Foreskin keratinocyte (primary cell): ENCODE measurements at places on chromosomes 7 and 10.

- no peak for DNase-seq
Observed at GRCh38 chr7:30434140-30434799, 44.3 kb downstream of the NOD1 start.

DNA sequence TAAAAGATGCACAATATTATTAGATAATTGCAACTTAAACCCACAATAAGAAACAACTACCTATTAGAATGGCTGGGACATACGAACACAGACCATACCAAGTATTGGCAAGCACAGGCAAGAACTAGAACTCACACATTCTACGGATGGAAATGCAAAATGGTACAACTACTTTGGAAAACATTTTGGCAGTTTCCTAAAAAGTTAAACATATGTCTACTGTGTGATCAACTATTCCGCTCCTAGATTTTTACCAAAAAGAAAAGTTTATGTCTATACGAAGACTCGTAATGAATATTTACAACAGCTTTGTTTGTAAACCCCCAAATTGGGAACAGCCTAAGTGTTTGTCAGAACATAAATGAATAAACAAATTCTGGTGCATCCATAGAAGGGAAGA is 194.7 kb downstream of the FGFR2 start:
- no peak for DNase-seq

DNA sequence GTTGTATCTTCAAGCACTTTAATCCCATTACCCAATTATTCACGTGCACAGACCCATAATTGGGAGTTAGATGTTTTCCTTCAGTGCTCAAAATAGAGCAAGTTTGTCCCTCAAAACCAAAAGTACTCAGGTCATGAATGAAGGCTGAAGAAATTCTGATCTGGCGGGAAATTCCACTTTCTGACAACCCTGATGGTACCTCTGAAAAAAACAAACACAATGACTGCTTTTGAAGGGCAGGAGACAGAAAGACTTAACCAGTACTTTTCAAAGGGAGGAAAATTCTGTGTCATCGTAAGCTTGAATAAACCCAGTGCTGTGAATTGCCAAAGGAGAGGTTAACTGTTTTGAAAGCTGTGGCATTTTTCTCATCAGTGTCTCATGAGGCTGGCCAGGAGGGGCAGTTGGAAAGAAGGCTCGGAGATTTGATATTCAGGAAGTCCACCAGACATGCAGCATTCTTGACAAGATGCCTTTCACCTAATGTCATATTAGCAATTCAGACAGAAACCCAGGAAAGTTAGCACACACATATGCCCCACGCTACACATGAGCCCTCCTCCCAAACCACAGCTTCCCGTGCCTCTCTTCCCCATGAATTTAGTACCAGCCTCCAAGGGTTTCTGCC is 347.0 kb downstream of the KCNMA1 start:
- peak; percentile 95 for DNase-seq

GRCh38 chr10:105237685-105238084 is 596.6 kb downstream of the SORCS3 start:
- DNase-seq = no peak

DNA sequence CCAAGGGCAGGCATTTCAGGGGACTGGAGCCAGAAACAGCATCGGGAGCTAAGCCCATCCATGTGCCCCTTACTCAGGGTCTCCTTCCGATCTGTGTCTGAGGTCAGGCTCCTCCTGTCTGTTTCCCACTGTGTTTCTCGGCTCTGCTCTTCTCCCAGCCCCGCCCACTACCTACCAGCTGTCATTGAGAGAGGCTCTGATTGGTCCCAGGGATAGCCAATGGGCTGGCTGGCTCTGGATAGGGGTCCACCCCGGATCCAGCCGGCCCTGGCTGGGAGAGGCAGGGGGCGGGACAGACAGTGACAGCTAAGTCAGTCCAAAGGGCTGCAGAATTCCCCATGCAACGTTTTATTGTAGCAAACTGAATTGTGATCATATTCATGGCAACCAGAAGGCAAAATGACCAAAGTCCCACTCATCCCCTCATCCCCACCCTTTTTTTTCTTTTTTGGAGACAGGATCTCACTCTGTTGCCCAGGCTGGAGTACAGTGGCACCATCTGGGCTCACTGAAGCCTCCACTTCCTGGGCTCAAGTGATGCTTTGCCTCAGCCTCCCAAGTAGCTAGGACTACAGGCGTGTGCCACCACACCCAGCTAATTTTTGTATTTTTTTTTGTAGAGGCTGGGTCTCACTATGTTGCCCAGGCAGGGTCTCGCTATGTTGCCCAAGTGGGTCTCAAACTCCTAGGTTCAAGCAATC is 76.3 kb downstream of the CLIP2 start:
- peak; percentile 19 for DNase-seq

DNA sequence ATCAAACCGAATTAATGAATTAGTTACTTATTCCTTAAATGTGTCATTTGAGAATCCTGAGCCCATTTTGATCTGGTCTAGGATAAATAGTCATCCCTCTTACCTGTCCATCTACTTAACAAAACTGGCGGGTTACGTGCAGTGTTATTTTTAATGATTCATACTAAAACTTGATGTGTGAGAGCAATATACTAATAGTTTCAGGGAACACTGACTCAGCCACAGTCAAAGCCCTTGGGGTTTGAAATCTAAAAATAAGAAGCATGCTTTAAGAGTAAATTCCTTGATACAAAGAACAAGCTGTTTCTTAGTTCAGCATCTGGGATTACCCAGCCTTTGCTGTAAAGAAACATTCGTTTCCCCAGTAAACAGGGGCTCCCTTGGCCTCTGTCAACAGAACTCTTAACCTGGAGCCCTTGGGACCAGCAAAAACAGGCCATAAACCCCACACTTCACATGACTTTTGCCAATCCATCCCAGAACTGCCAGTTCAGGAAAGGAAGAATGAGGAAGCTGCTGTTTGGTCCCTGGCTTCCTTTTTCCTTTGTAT is 370.6 kb upstream of the IGFBP3 start:
- peak; percentile 91 for DNase-seq

DNA sequence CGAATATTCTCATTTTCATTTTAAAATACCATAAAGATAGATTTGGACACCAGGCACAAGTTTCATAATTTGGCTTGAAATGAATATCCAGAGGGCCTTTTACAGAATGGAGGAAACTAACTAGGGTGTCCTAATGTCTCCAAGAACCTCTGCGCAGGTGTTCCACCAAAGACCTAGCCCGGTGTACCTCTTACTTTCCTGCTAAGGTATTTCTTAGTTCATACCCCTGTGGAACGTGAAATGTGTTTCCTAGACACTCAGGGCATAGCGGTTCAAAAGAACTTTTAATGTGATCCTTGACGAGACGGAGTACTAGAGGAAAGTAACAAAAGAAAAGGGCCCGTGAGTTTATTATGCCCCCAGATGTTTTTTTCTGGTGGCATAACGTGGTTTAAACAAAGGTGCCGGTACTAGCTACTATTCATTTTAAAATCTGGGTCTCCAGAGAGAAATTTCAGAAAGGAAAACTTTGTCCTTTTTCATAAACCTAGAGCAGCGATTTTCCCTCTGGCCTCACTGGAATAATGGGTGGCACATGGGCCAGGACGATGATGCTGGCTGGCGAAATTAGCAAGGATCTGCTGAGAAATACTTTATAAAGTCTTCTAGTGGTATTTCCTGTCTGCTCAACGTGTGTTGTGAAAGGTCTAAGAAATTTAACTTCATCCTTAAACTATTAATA is 1.4 kb downstream of the APBB1IP start:
- DNase-seq = no peak

- peak; percentile 66 for DNase-seq
Observed at GRCh38 chr10:79454259-79454658, 8.8 kb upstream of the ZCCHC24 start.

- no peak for DNase-seq
Observed at GRCh38 chr7:158018971-158019645, 568.5 kb downstream of the PTPRN2 start.

DNA sequence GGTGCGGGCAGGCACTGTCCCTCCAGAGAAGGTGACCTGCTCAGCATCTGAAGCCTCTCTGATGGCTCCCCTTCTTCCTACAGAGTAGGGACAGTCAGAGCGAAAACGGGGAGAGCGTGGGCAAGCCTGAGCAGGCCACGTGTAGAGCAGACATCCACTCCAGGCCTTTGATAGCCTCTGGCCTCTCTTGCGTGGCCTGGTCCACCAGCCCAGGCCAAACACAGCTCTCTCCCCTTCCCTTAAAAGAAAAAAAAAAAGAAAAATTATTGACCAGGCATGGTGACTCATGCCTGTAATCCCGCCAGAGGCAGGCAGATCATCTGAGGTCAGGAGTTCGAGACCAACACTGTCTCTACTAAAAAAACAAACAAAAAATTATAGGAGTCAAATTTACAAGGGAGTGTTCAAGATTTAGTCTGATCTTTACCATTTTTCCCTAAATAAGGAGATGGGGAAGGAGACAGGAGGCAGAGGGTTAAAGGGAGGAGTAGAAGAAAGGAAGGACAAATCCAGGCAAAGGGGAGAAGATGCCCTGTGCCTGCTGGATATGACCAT is 84.8 kb downstream of the PLXNA4 start:
- DNase-seq = no peak

DNA sequence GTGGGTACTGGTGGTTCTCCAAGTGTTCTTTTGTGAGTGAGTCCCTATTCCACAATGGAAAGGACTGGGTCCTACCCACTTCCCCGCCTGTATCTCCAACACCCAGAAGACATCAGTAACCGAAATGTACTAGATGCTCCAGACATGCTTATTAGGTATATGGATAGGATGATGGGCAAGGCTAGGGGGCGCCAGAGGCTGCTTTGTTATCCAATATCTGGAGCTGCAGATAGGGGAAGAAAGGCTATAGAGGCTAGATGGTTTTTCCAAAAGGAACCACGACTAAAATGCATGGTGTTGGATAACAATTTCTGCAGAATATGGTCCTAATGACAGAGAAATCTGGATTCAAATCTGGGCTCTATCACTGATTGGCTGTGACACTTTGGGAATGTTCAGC is 56.2 kb upstream of the TM9SF3 start:
- no peak for DNase-seq

DNA sequence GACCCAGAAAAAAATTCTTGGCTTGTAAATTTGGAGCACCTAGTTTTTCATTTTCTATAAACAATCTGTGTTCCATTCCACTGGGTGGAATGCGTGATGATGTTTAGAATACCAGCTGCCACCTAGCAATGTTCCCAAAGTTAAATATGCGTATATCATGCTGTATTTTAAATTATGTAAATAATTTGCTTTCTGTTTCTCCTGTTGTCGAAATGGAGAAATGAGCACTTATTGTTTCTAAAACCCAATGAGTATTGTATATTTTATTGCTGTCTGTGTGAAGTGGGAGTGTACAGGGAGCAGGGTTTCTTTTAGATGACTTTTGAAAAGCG is 49.4 kb upstream of the CELF2 start:
- no peak for DNase-seq

- DNase-seq = no peak
Observed at GRCh38 chr10:14600065-14600464, 174.6 kb downstream of the FAM107B start.

- DNase-seq = no peak
Observed at GRCh38 chr10:101643546-101643945, 51.4 kb downstream of the FBXW4 start.

DNA sequence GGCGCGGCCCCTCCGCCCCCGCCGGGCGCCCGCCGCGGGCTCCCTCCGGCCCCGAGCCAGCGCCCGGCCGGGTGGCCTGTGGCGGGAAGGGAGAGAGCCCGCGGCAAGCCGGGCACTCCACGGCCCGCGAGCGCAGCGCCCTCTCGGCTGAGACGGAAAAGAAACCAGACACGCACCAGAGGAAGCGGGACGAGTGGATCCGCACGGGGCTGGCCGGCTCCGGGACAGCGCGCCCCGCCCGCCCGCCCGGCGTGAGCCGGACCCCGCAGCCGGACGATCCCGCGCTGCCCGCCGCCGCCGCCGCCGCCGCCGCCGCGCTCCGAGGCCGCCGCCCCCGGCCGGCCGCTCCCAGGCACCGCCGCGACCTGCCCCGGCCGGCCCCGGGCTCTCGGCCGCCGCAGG is 300 bp downstream of the ARHGAP21 start:
- DNase-seq = no peak
